ENCODE measurements at places on chromosomes 3 and 15.

DNA sequence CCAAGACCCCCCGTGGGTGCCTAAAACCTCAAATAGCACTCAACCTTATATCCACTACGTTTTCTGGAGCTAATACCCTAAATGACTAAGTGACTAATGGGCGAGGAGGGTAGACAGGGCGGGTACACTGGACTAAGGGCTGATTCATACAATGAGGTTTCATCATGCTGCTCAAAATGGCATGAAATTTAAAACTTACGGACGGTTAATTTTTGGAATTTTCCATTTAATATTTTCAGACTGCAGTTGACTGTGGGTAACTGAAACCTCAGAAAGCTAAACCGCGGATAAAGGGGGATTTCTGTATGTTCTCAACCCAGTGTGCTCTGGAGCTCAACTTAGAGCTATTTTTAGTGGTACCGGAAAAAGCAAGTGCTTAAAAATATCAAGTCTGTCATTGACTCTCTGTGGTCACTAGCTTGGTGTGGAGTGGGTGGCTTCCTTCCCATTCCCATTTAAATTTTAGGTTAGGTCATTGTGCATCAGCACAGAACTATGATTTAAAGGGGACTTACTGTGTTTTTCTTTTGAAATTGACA is 72.9 kb downstream of the LRRC28 start:
- peak; percentile 69 for DNase-seq

- DNase-seq, result no peak
These were observed 27.8 kb upstream of the SPTBN5 start for GRCh38 chr15:41921639-41922038.

GRCh38 chr3:16516695-16517481 is 3.4 kb upstream of the RFTN1 start:
- DNase-seq, result peak; percentile 72

DNA sequence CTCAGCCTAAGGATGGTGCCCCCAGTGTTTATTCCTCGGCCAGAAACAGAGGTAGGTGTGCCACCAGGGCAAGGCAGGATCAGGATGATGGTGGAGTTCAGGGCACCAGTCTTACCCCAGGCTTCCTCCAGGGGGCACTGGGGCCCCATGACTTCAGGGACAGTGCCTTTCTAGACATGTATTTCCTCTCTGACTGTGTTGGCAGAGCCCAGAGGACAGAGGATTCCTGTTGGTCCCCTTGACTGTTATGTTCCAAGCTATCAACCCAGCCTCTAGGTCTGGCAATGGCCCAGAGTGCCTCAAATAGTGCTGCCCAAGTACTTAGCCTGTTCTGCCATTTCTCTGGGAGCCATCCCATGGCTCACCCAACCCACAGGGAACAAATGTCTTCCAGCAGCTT is 2.8 kb downstream of the HEMK1 start:
- peak; percentile 84 for DNase-seq

DNA sequence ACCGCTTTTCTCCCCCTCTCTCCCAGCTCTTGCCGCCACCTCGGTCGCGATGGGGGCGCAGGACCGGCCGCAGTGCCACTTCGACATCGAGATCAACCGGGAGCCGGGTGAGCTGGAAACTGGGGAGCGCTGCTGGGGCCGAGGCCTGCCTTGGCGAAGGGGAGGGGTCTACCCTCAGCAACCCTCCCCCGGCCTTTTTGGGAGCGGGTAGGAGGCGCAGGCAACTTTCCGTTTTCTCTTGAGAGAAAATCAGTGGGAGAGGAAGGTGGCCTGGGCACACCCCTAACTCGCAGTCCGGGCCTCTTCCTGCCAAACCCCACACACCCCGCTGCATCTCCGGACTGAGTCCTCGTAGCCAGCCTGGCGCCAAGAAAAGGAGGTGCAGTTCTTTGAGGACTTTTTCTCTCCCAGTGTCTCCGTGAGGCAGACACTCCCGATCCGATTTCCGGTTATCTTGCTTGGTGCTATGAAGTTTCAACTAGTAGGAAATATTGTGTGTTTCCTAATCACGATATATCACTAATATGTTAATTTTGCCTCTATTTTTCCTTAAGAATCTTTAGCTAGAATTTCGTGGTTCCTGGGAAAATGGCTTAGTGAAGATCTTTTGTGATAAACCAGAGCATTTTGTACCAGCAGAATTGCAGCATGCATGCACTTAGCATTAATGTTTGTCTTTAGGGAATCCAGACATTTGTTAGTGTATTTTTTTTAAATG is 631 bp downstream of the NKTR start:
- DNase-seq, result peak; percentile 55

DNA sequence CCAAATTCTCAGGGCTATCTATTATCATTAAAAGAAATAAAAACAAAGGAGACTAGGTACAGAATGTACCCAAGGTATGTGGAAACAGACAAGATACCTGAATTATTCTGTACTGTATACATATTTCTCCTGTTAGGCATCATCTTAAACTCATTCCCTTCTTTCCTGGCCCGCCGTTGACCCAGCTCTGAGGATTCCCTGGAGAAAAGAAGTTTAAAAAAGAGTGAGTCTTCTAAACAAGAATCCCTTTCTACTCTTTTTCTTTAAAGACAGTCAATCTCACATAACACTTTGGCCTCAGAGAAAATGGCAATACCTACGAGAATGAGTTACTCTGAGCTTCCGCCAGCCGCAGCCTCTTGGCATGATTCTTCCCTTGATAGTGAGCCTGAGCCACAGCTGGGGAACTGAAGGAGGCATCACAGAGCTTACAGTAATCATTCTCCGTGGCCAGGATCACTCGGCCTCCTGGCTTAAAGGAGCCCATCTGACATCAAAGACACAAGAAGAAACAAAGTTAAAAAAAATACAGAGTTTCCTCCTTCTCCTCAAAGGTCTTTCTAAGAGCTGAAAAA is 44.2 kb downstream of the ZMAT3 start:
- no peak for DNase-seq

GRCh38 chr3:71380096-71380495 is 203.4 kb downstream of the FOXP1 start:
- no peak for DNase-seq

- peak; percentile 73 for DNase-seq
These were observed 151.0 kb downstream of the TJP1 start for GRCh38 chr15:29670998-29671981.

DNA sequence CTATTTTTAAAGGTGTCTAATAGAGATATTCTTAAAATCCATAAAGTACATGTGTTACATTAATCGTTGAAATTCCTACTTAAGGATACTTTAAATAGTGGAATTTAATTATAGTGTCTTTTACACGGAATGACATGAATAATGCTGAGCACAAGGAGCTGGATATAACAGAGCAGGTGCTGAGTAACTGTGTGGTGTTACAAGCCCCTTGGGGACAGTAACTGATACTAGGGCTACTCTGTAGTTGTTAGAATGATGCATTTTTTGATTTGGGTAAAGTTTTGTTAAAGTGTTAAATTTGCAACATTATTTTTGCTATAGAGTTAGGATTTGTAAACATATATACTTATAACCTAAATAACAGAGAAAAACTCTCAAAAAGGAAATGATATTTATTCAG is 1496.1 kb downstream of the OTOL1 start:
- DNase-seq, result no peak

GRCh38 chr15:71975816-71976150 is 142.2 kb downstream of the MYO9A start:
- DNase-seq, result no peak

DNA sequence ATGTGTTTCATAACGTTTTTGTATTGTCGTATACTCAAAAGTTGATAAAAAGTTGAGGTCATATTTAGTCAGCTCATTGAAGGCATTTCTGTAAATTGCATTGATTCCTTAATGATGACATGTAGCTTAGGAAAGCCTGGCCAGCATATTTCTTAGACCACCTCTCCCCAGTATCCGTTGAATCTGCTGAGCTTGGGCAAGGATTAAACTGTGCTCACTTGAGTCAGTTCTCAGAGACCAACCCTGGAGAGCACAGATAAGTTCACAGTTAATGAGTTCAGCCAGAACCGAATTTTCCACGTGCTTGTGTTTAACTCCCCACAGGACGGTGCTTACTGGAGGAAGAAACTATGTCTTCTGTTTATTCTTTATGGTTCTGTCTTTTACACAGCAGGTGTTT is 132.7 kb downstream of the SLC25A26 start:
- DNase-seq, result no peak

- DNase-seq, result no peak
These were observed 38.2 kb upstream of the NAALADL2 start for GRCh38 chr3:174820885-174821284.

DNA sequence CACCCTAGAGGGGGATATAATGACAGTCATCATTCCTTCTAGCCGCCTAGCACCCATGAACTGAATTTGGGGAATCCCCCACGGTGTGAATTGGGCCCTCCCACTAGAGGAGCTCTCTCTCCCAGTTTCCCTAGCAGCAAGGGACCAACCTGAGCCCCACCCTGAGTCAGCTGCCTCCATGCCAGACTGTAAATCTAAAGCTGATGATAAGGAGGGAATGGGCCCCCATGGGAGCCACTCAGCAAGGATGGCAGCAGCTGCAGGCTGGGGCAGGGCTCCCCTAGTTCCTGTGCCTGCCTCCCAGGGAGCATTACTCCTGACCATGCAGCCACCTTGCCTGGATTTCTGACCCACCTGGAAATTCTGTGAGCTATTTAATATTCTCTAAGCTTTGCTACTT is 57.0 kb upstream of the PXYLP1 start:
- DNase-seq, result no peak

DNA sequence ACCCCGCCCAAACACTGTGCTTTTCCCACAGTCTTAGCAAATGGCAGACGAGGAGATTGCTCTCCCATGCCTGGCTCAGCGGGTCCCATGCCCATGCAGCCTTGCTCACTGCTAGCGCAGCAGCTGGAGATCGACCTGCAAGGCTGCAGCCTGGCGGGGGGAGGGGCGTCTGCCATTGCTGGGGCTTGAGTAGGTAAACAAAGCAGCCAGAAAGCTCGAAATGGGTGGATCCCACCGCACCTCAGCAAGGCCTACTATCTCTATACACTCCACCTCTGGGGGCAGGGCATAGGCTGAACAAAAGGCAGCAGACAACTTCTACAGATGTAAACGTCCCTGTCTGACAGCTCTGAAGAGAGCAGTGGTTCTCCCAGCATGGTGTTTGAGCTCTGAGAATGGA is 27.2 kb upstream of the WDR5B start:
- no peak for DNase-seq

DNA sequence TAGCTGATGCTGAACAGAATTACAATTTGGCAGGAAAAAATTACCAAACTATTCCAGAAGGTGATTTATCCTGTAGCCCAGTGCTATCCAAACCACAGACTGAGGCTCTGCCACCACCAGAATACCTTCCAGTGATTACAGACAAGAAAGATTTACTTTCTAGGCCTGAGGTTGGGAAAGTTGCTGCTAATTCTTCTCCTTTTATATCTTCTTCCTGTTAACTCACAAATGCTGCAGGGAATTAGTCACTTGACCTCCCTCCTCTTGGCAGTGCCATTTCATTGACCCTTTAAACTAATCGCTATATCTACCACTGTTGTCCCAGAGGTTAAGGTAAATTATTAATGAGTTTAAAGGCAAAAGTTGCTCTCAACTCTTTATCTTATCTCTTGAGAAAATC is 118.4 kb downstream of the CTNNB1 start:
- DNase-seq, result peak; percentile 67

DNA sequence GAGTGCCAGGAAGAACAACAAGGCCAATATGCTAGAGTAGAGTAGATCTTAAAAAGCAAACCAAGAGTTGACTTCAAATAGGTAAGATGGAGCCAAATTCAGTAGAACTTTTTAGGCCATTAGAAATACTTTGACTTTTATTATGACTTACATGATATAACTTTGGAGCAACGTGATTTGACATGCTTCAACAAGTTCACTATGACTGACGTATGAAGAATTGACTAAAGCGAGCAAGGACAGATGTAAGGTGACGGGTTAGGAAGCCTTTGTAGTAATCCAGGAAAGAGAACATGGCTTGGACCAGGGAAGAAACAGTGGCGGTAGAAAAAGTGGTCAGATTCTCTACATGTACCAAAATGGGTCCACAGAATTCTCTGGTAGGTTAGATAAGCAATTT is 4.9 kb upstream of the ZNF385D start:
- no peak for DNase-seq

GRCh38 chr3:69542089-69542804 is 156.4 kb upstream of the FRMD4B start:
- no peak for DNase-seq

DNA sequence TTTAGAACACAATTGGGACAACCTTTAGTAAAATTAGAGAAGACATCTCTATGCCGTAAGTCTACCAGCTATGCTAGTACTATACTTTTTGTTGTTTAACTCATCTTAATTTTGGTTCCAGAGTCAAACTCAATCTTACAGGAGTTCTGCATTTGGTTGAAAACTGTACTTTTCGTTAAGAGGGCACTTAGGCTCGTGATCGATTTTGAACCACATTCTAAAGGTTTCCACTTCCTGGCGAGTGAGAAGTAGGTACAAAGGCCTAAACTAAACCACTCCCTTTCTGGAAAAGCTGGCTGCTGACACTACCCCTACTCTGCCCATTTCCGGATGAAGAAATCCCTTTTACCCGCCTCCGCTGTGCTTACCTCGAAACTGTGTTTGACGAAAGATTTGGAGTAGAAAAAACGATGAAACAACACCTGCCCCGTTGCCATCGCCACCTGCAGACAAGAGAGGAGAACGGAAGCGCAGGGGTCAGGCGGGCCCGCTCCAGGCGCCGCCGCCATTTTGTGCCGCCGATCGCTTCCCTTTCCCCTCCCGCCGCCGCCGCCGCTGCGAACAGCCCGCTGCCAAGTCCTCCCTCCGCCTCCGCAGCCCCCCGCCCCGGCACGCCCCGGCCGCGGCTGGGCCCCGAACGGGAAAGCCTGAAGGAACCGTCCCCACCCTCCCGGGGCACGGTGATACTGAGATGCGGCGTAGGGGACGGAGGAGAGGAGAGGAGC is 748 bp downstream of the CCNL1 start:
- peak; percentile 38 for DNase-seq

- no peak for DNase-seq
These were observed 152.9 kb upstream of the RGMA start for GRCh38 chr15:93241696-93242585.

DNA sequence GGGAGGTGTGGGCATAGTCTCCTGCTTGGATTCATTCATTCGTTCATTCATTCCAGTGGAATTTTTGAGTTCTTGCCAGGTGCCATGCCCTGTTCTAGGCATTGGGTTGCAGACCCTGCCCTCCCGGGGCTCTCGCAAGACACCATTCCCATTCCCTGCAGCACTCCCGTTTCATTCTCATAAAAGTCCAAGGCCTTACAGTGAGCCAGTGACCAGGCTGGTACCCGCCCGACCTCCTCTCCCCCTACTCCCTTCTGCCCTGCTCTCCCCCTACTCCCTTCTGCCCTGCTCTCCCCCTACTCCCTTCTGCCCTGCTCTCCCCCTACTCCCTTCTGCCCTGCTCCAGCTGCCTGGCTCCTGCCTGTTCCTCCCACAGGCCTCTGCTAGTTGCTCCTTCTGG is 41.9 kb downstream of the AMOTL2 start:
- DNase-seq, result no peak

DNA sequence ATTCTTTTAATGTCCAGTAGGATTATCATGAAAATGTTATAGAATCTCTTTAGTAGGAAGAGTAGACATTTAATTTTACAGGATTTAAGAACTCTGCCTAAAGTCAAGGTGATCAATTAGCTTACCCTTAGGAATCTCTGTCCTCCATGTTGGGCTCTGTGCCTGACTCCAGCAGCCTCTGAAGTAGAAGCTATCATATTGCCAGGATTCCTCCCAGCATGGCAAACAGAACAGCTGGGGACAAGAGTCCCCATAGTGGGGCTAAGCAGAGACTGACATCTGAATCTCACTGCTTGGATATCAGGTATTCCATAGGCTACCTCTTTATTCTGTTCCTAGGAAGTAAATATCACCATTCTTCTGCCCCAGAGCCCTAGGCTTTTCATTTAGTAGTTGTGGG is 1.5 kb downstream of the SLC15A2 start:
- no peak for DNase-seq

All from AG08395 (cell line).